ENCODE measurements at places on chromosomes 6 and 20. TPM values are rescaled to one million over a fixed set of nuclear protein-coding genes. Genes with fewer than 3 reads are reported as not detected.

ZSCAN31 gene
- total RNA-seq = 3.5 TPM

GPX5 gene
- total RNA-seq = not detected

NKAIN4 gene
- total RNA-seq = 0.17 TPM

KCNS1 gene
- 1.4 TPM for total RNA-seq

METTL24 gene
- not detected for total RNA-seq

DOP1A gene
- 15.8 TPM for total RNA-seq

SPATS1 gene
- not detected for total RNA-seq

ZNF341 gene
- total RNA-seq = 1.2 TPM

TINAG gene
- not detected for total RNA-seq

ID4 gene
- total RNA-seq = 3.1 TPM

AKAP7 gene
- 1.4 TPM for total RNA-seq

SLC24A3 gene
- 1.5 TPM for total RNA-seq

TMEM74B gene
- total RNA-seq = not detected

C20orf96 gene
- 0.93 TPM for total RNA-seq

BPIFB6 gene
- total RNA-seq = not detected

CALHM6 gene
- total RNA-seq = 0.68 TPM

ITPR3 gene
- total RNA-seq = 15.9 TPM

MANEA gene
- total RNA-seq = 9.5 TPM

HLA-DPA1 gene
- 5.1 TPM for total RNA-seq

EDN3 gene
- total RNA-seq = under 0.01 TPM

FGD2 gene
- total RNA-seq = not detected

FAM184A gene
- not detected for total RNA-seq

XRN2 gene
- 57.5 TPM for total RNA-seq

SNX9 gene
- total RNA-seq = 34.8 TPM

Measured in pericardium fibroblast (primary cell).